ENCODE measurements at places on chromosomes 1 and 21.

DNA sequence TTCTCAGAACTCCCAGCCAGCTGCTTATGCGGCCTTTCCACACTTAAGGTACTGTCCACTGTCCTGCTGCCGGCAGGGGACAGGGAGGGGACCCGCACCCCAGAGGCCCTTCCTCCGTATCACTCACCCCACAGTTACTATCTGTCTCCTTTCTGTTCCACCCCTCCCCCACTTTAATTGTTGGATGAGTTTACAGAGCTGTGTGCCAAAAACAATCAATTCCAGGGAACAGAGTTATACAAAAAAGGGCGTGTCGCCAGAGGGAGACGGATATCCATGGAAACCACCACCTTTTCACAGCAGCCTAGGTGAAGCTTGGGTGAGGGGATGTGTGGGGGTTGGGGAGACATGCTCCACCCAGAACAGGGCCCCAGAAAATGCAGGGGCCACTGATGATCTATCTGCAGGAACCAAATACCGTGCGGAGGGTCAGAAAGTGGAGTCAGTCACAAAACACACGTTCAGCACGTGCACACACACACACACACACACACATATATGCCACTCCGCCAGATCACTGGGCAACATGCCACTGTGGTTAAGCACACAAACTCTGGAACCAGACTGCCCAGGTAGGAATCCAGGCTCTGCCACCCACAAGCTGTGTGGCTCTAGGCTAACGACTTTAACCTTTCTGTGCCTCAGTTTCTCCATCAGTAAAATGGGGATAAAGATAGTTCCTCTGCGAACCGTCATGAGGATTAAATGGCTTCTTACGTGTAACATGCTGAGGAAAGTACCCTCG, 30.5 kb downstream of the CASZ1 start:
- peak; percentile 78 for DNase-seq

- no peak for DNase-seq
Observed at GRCh38 chr1:22057861-22058260, 5.4 kb downstream of the CDC42 start.

DNA sequence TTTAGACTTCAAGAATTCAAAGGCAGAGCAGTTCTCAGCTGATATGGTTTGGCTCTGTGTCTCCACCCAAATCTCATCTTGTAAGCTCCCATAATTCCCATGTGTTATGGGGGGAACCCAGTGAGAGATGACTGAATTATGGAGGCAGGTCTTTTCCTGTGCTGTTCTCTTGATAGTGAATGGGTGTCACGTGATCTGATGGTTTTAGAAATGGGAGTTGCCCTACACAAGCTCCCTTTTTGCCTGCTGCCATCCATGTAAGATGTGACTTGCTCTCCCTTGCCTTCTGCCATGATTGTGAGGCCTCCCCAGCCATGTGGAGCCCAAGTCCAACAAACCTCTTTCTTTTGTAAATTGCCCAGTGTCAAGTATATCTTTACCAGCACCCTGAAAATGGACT, 146.5 kb downstream of the EIF4G3 start:
- DNase-seq: no peak

- no peak for DNase-seq
Observed at GRCh38 chr1:22155517-22155916, 12.6 kb upstream of the WNT4 start.

DNA sequence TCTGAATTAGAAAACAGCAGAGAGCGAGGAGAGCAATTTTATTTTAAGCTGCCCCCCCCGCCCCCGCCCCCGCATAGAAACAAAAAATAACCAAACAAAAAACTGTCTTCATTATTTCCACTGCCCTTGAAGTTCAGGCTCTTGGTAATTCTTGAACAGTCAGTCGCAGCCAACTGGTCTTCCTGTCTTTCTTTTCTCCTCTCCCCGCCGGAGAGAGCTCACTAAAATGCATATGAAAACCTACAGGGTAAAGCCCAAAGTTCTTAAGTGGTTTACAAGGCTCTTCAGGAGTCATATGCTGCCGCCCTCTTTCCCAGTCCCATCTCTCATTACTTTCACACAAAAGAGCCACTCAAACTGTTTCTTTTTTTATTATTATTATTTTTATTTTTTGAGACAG, 1.1 kb upstream of the ANKRD35 start:
- DNase-seq: no peak

- no peak for DNase-seq
Observed at GRCh38 chr1:22536506-22536905, 26.8 kb upstream of the EPHA8 start.

GRCh38 chr1:184888505-184888904, 85.8 kb downstream of the NIBAN1 start:
- DNase-seq: no peak
